CMK (cell line): ENCODE measurements at places on chromosomes 3 and 15.

DNA sequence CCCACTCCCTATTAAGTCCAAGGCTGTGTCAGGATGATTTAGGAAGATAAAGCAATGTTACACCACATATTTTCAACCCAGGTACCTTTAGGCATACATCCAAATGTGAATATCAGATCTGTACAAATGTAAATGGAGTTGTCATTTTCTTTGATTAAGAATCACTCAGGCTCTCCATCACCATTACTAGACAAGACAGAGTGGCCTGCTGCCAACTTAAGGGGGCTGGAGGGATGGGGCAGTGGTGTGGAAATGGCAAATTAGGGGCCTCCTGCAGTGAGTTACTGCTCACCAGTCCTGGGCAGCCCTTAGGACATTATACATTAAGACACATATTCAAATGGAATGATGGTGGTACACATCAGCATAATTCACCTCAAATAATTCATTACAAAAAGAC is 211.0 kb downstream of the TNIK start:
- no peak for DNase-seq

- DNase-seq, result no peak
These were observed 7.4 kb downstream of the APPL1 start for GRCh38 chr3:57234613-57235575.

DNA sequence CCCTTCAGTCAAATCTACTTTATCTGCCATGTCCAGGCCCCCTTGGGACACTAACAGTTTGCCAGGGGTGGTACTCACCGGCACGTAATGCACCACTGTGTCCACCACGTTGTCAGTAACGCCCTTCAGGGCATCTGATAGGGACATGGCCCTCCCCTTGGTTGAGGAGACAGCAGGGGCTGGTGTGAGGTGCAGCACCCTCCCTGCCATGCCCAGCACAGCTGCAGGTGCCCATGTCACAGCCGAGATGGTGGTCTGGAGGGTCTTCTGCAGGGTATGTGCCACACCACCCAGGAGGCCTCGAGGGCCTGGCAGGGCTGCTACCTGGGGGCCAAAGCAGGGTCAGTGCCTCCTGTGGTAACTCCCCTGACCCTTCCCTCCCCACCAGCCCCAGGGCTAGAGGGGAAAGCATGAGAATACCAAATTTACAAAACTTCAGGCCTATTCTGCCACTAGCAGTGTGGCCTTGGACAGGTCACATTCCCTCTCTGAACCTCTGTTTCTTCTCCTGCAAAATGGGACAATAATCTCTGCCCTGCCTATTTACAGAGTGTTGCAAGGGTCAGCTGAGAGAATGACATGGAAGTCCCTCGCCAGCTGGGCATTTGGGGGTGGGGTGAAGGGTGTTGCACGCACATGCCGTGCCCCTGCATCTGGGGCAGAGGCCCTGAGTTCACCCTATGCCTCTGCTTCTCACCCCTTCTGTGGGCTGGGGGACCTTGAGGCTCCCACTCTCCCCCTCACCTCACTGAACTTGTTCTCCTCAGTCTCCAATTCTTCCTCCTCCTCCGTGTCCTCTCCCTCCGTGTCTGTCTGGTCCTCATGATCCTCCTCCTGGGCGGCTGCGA is 11.8 kb upstream of the KIF7 start:
- no peak for DNase-seq

- no peak for DNase-seq
These were observed 9.9 kb upstream of the NUDT16 start for GRCh38 chr3:131371688-131372066.

DNA sequence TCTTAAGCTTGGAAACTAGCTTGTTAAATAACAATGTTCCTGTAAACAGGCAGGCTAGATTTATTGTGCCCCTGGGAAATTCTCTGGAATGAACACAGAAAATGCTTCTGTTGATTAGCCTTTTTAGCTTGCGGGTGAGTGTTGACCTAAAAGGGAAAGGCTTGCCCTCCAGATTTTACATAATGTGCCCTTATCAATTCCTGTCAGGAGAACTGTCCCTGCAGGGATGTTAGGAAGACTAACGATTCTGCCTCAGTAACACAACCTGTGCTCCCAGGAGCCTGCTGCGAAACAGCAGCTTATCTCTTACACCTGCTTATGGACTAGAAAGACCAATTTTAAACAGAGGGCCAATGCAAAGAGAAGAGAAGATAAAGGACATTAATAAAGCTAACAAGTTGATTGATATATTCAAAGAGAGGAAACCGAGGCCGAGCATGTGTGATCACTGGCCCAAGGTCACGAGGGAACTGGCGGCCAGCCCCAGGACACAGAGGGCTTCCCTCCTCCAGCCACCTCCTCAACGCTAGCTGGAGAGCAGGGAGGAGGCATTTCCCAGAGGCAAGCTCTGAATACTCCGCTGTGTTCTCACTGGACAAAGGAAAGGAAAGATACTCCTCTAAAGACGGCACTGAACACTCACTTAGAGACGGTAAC is 48.4 kb upstream of the TJP1 start:
- DNase-seq, result no peak

- no peak for DNase-seq
These were observed 421.3 kb downstream of the FOXP1 start for GRCh38 chr3:71162221-71162620.

DNA sequence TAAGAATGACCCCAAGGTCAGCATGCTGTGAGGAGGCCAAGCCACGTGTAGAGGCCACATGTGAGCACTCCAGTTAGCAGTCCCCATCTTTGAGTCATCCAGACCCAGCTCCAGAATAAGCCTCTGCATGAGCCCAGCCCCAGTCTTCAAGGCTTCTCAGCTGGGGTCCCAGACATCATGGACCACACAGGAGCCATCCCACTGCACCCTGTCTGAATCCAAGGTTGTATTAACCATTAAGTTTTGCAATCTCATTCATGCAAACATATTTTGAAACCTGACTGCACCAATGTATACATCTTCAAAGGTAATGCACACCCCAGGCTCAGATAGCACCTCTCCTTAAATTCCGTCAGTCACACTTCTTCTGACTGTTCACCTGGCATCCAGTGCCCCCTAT is 249.1 kb upstream of the CHRNA7 start:
- DNase-seq, result no peak

DNA sequence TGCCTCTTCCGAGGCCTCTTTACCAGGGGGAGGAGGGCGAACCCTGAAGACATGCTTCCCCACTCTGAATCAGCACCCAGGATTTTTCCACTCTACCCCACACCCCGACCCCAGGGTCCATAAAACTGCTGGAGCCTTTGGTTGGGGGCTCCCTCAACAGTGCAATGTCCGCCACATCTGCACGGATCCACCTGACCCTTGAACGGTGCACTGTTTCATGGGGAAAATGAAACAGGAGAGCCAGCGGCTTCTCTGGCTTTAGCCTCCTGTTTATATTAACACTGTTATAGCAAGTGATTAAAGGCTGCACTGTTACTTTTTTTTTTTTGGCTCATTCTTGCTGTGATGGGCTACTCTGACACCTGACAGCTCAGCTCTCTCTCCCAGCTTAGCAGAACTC is 124.1 kb upstream of the DLG1 start:
- DNase-seq, result no peak

DNA sequence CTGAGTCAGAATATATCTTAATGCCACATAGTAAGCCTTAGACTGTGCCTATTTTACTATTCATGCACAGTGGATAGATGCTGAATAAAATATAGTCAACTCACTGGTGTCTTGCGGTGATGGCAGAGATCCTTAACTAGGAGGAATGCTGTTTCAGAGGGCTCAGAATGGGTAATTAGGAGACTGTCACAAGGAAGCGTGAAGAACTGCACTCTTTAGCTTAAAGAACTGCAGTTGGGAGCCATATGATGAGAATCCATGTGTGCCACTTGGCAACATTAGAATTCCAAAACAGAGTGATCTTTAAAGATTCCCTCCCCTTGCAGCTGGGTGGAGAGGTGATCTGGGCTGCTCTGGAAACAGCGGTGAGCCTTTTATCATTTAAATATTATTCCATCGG is 357.6 kb downstream of the MCTP2 start:
- no peak for DNase-seq
